ENCODE measurements at places on chromosomes 3 and 15.

DNA sequence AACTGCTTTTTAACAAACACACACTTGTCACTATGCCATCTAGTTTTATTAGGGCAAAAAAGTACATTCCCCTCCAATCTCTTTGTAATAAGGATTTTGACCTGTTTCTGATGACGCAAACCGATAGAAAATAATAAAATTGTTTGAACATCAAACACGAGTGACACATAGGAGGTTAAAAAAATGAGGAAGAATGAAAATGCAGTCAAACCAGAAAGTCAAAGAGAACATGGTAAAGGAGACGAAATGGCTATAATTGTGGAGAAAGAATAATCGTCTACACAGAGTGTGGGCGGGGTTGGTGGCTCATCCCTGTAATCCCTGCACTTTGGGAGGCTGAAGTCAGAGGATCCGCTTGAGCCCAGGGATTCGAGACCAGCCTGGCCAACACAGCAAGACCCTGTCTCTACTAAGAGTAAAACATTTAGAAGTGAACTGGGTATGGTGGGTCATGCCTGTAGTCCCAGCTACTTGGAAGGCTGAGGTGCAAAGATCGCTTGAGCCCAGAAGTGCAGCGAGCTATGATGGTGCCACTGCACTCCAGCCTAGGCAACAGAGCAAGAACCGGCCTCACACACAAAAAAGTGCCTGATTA is 83.2 kb downstream of the MEIS2 start:
- no peak for DNase-seq

DNA sequence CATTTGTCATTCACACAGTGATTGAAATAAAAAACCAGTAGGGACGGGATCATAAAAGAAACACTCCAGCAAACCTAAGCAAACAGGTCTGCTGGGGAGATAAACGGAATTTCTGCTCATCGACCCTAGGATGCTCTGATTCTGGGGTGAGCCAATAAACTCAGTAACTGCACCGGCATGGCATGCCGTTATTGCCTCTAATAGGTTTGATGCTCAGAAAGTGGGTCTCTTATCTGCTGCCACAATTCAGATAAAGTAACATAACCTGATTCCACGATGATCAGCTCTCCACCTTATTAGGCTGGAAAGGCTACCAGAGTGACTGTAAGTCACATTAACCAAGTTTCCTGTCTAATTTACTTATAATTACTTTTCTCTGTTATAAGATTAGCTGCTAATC is 19.6 kb downstream of the DCLK3 start:
- DNase-seq = no peak

GRCh38 chr3:174581558-174581957 is 277.6 kb upstream of the NAALADL2 start:
- no peak for DNase-seq

DNA sequence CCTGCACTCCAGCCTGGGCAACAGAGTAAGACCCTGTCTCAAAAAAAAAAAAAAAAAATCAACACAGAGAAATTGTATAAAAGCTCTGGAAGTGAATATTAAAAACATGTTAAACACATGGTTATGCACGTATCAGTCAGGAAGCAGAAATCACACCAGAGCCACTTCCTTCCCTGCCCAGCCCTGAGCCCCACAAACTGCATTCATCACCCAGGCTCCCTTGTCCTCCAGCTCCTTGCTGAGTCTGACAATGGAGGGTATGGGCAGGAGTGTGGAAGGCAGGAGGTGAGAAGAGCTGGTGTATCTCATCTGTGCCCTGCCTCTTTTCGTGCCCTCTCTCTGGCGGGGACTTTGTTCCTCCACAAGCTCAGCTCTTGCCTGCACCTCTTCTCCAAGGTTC is 12.1 kb upstream of the LOXL1 start:
- no peak for DNase-seq

DNA sequence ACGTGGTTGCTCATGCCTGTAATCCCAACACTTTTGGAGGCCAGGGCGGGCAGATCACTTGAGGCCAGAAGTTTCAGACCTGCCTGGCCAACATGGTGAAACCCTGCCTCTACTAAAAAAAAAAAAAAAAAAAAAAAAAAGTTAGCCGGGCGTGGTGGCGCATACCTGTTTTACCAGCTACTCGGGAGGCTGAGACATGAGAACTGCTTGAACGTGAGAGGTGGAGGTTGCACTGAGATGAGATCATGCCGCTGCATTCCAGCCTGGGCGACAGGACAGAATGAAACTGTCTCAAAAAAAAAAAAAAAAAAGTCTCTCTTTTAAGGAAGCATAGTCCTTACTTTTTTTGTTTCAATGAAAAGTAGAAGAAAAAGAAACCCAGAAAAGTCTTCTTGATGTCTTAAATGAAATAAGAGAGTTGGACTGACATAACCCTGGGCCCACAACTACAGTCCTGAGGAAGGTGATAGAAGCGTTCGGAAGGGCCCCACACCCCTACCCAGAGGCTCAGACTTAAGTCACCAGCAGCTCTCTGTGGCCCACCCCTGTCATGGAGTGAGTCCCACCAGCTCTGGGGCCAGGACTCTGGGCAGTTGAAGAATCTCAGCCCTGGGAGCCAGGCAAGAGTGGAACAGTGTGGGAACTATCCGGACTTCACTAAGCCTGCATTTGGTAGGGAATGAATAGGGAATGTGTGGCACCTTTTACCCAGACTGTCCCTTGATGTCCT is 2.6 kb downstream of the NME9 start:
- no peak for DNase-seq

DNA sequence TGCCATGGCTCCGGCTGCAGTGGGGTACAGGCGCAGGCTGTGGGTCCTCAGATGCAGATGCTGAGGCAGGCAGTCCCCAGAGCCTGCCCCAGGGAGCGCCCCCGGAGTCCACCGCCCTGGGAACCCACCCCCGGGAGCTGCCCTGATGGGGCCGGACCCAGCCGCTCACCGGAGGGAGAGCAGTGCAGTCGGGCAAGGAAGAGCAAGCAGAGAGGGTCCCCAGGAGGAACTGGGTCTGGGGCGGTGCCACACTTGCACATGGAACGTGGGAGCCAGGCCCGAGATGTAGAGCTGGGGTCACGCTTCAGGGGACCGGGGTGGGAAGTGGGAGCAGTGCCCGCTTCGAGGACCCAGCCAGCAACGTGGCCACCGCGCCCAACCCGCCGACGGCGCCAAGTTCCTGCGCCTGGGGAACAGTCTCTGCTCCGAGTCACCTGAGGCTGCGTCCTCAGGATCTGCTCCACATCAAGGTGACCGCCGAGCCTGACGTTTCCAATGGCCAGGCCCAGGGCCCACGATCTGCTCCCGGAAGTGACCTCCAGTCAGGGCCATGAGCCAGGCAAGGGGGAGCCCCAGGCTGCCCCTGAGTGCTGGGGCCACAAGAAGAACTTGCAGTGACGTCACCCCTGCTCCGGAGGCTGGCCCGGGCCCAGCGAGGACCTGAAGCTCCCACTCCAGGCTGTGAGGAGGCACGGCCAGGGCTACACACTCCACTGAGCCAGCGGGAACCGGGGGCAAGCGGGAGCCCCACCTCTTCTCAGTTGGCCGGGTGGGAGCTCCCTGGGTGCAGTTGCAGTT is 27.0 kb upstream of the TFG start:
- no peak for DNase-seq

- DNase-seq = no peak
These were observed 12.2 kb downstream of the IL5RA start for GRCh38 chr3:3097958-3098357.

DNA sequence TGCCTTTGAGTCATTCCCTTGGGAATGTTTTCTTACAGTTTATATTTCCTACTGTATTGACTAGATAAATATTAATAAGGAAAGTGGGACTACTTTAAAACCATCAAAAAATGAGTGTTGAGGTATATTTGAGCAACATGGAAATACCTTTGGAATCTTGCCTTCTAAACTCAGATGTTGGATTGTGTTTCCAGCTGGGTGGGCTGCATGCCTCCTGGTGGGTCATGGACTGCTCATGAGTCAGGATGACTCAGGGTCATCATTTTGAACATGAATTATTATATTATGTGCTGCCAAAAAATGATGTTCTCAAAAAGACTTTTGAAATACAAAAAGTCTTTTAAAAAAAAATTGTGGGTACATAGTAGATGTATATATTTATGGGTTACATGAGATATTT is 41.1 kb upstream of the APH1B start:
- DNase-seq = no peak

GRCh38 chr3:58664611-58665010 is 2.0 kb downstream of the FAM3D start:
- no peak for DNase-seq

GRCh38 chr3:33926998-33927605 is 128.7 kb downstream of the PDCD6IP start:
- DNase-seq = no peak

GRCh38 chr3:167887096-167887495 is 151.6 kb downstream of the SERPINI1 start:
- no peak for DNase-seq

GRCh38 chr3:113948015-113948917 is 453 bp downstream of the ZDHHC23 start:
- no peak for DNase-seq

- no peak for DNase-seq
These were observed 179.1 kb upstream of the ZPLD1 start for GRCh38 chr3:102255736-102256135.

- no peak for DNase-seq
These were observed 56.0 kb downstream of the SLC25A26 start for GRCh38 chr3:66276705-66277274.
